AG09309 (cell line): ENCODE measurements at places on chromosomes 6 and 20.
A peak's percentile ranks its signal among the peaks of the same experiment; 100 is the strongest.

DNA sequence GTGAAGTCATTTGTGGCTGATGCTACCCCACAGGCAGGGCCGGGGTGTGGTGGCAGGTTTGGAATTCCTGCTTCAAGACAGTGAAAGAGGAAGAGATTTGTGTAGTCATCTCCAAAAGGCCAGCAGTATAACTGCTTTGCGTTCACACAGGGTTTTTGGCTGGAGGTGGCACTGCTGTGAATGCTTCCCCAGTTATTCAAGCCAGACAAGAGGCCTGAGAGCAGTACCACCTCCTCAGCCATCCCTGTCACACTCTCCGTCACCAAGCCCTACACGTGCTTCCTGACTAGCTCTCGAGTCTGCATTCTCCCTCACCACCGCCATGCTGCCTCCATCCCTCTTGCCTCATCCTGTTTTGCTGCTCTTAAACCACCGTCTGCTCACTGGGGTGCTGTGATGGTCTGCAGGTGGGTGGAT, 23.9 kb downstream of the ARMC2 start:
- DNase-seq, result no peak

DNA sequence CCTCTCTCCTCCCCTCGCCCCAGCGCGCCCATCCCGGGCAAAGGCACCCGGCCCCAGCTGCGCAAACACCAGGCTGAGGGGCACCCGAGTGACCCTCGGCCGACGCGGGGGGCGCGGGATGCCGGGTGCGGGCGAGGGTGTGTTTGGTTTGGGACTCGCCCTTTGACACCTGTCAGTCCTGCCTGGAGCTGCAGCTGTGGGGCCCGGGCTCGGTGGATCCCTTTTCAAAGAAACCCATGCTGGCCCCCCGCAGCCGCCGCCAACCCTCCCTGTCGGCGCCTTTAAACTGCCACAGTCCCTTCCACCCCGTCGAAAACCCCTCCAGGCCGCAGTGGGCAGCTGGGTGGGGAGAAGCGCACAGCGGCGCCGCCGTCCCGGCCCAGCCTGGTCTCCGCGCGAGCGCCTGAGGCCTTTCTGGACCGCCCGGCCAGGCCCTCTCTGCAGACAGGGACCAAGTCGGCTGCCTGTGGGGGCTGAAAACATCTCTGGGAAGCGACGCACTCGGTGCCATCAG, 5.5 kb downstream of the FOXQ1 start:
- no peak for DNase-seq

DNA sequence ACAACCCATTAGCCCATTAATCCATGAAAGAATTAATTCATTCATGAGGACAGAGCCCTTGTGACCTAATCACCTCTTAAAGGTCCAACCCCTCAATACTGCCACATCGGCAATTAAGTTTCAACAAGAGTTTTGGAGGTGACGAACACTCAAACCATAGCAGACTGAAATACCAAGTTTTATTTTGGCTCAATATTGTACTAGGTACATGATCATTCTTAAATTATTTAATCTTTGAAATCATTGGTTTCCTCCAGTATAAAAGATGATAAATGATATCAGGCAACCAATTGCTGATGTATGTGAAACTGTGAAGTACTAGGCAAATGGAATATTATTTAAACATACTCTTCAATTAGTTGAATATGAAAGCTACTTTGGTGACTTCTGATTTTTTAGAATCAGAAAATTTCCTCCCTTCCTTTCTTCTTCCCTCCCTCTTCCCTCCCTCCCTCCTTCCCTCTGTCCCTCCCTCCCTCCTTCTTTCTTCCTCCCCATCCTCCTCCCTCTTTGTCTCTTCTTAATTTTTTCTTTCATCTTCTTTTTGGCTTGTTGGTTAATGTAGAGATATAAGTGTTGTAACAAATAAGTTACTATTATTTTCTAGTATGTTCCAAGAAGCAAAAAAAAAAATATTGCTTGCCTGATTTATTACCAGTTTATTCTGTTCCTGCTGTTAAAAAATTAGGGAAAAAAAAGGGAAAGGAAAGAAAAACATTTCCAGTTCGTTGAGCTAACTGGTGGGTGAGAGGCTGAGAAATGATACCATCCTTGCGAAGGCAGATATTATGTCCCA, 233.9 kb upstream of the ZNF217 start:
- no peak for DNase-seq

- DNase-seq, result no peak
Observed at GRCh38 chr6:134840086-134840867, 109.6 kb downstream of the ALDH8A1 start.

DNA sequence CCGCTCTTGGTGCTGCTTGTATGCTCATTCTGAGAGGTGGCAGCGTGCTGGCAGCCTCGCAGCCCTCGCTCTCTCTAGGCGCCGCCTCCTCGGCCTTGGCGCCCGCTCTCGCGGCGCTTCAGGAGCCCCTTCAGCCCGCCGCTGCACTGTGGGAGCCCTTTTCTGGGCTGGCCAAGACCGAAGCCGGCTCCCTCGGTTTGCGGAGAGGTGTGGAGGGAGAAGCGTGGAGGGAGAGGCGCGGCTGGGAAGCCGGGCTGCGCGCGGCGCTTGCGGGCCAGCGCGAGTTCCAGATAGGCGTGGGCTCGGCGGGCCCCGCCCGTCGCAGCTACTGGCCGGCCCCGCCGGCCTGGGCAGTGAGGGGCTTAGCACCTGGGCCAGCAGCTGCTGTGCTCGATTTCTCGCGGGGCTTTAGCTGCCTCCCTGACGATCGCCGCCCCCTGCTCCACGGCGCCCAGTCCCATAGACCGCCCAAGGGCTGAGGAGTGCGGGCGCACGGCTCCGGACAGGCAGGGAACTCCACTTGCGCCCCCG, 19.5 kb upstream of the FAM8A1 start:
- no peak for DNase-seq

- DNase-seq, result peak; percentile 25
Observed at GRCh38 chr6:75830959-75831885, 82.2 kb downstream of the MYO6 start.

DNA sequence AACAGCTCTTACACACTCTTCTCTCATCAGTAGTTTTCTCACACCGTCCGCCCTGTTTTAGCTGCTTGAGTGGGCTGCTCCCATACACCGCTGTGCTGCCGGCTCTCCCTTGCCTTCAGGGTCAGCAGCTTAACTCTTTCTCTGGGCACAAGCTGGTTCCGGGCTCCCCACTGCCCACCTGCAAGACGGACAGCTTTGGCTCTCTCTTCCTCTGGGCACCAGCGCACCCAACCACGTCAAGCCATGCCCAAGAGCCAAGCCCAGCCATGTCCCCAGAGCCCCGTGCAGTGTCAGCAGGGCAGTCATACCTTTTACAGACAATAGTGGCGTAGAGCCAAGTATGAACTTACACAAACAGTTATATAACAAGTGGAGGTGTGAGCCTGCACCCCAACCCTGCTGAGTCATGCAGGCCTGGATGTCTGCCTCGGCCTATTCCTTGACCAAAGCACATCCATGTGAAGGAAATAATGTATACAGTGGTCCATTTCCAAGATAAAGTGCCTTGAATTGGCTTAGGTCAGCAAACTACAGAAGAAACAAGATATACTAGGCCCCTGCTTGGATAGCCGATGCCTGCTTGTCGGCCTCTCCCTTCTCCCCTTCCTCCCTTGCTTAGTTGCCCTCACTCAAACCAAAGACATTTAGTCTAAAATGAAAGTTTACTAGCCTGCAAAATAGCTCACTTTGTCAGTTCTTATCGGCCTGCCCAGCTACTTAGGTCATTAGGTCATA, 89.3 kb downstream of the JPH2 start:
- no peak for DNase-seq

DNA sequence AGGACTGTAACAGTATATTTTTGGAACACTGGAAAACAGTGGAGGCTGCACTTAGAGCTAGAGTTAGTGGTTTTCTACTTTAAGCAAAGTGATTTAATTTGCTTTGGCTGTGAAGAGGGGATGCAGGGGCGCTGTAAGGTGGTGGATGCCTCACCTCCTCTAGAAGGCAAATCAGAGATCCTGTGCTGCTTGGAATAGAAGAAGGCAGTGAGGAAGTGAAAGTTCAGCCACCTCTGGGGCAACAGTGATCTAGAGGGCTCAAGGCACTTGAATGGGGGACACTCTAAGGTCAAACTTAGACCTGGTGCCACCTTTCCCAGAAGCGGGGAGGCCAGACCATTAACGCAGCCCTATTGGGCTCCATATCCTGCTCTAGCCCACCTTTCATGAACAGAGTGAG, 19.0 kb upstream of the SNRPB2 start:
- no peak for DNase-seq

- DNase-seq, result no peak
Observed at GRCh38 chr20:16378712-16379370, 194.4 kb downstream of the KIF16B start.
